Right ventricle myocardium inferior (tissue), 1 donor: ENCODE measurements at places on chromosomes 12 and 14.

- DNase-seq: peak; percentile 81
Observed at GRCh38 chr14:103518422-103519042, 4.1 kb downstream of the CKB start.

DNA sequence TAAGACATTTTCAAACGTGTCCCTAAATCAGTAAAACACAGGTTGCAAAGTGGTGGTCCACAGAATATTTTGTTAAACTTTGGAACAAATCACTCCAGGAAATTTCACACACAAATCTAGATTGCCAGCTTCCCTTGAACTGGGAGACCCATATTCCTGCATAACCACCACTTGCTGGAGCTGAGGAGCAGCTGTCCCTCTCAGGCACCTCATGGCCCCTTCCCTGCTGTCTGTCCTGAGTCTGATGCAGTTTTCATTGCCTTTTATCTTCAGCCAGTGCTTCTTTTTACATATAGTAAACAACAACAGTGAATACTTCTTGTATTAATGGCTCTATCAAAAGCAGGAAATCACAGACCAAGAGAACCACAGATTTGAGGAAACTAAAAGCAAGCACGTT is 289.3 kb downstream of the MED13L start:
- no peak for DNase-seq

DNA sequence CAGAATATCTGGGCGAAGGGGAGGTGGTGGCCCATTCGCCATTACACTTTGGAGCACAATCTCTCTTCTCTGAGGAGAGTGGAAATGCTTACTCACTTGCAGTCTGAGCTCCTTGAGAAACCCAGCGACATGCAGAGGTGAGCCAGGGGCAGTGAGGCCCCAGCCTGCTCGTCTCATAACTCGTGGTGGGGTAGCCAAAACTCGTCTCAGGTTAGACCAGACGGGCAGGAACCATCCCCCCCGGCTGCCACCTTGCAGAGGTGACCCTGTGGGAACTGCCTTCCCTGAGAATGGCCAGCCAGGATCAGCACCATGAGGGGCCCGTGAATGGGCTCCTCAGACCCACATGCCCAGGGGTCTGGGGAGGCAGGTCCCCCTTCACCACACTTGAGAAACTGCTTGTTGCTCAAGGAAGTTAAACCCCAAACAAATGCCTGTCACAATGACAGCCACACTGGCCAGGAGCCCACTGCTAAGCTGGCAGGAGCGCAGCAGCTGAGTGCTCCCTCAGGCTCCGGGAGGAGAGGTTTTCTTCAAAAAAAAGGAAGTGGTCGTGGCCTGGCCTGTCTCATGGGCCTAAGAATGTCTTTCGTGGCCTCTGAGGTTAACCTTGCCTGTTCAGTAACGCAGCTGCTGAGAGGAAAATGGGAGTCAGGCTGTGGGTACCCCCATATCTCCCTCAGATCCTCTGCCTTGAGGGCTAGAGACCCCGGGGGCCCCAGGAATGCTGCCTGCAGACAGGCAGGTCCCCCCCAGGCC is 9.2 kb upstream of the ALDH2 start:
- peak; percentile 82 for DNase-seq

DNA sequence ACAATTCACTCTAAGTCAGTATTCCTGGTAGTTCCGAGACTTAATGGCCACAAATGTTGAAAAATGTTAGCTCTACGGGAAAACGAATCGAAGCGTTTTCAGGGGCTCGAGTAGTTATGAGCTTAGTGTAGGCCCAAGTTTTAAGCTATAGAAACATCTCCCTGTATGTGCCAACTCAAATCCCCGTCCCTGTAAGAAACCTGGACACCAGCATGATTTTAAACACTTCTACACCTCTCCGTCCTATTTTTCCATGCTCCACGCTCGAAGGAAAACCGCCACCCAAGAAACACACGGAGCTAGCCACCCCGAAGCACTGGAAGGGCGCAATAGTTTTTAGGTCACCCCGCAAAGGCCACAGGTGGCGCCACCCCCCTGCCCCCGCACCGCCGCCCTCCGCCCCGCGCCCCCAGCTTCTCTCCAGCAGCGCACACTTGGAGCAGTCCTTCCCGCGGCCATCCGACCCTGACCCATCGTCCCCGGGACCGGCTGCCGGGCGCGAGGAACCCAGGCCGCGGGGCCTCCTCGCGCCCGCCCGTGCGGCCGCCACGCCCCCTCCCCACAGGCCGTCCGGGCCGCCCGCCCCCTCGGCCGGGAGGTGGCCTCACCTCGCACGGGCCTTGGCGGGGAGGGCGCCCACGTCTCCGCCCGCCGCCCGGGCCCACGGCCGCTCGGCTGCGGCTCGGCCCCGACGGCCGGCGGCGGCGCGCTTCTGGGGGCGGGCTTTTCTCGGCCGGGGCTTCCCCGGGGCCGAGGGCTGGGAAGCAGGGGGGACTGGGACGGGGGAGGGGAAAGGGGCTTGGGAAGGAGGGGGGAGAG is 522 bp downstream of the R3HDM2 start:
- peak; percentile 82 for DNase-seq

DNA sequence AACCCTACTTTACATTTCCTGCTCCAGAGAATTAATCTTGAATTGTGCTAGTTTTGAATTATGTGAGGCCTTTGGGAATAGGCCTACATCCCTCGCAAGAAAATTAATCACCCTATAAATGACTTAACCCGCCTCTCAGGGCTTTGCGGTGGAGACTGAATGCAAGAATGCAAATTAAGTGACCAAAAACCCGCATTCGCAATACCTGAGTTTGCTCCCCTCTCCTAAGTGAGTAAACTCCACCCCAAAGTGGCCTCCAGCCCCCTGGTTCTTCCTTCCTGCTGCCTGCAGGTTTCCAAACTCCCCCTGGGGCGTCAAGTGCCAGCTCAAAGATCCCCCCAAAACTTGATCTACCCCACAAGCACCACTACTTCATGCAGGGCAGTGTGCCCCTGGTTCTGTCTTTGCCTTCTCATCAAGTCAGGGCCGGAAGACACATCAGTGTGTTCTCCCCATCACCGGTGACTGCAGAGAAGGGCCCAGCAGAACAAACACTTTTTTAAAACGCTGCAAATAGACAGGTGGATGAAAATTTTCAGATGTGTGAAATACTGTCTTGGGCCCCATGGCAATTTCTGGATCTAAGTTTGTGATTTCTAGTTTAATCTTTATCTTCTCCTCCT is 644.7 kb downstream of the VRK1 start:
- DNase-seq: no peak

- DNase-seq: no peak
Observed at GRCh38 chr12:21073822-21074460, 57.1 kb upstream of the SLCO1B1 start.

DNA sequence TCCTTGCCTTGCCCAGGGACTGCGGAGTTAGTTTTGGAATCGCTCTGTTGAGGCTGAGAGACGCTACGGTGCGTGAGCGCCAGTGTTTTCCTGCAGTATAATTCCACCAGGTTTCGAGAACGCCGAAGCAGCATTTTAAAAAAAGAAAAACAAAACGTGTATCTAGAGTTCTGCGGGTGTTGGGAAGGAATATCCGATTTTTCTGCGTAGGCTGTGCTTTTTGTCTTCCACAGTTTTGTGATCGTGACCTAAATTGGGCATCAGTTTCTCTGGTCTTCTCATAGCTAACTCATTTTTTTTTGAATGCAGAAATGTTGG is 778 bp downstream of the DNM1L start:
- DNase-seq: no peak

GRCh38 chr12:52818388-52818787 is 4.5 kb upstream of the KRT4 start:
- DNase-seq: no peak

DNA sequence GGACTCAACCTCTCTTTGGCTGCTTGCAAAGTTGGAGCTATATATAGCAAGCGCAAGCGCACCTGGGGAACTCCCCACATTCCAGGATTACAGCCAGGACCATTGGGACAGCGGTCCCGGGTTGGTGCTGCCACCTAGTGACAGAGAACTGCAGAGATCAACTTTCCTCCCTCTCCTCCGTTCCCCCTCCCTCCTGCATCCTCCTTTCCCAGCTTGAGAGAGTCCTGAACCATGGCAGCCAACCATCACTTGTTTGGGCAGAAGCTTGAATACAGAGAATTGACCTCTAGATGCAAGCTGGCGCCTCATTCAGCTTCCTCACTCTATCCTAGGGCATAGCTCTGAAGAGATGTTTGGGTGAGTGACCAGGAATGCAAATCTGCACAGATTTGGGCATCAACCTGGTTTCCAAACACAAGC is 17.4 kb upstream of the FLVCR2 start:
- DNase-seq: peak; percentile 83
